AG10803 (cell line): ENCODE measurements at places on chromosomes 5 and 9.

- no peak for DNase-seq
Measured at GRCh38 chr9:126932871-126933321, 18.3 kb downstream of the RALGPS1 start.

DNA sequence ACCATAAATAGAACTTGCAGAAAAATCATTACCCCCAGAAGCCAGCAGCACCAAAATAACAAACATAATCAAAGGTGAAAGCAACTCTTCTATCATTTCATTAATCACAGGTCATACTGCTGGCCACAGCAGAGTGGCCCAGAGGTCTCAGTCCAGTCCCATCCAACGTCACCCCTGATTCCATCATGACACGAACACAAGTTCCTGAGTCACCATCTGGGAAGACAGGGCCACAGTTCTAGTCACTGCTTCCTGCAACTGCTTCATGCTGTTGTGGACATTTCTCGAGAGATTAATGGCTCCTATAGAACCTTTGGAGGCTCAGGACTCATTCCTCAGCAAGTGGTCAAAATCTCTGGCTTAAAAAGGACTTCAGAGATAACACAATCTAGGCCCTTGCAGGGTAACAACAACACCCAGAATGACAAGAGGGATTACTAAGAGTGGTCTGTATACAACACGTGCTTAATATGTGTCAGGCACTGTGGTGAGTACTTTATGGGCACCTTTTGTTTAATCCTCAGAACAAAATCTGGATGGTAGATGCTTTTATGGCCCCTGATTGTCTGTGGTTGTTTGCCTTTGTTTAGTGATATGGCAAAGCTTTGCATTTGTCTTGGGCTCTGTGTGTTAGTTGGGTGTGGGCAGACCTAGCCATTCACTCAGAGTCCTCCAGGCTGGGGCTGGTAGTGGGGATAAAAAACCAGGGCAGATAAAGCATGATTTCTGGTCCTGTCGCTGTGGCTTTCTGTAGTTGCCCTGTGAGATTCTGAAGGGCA, 184.3 kb downstream of the DAB2IP start:
- no peak for DNase-seq

DNA sequence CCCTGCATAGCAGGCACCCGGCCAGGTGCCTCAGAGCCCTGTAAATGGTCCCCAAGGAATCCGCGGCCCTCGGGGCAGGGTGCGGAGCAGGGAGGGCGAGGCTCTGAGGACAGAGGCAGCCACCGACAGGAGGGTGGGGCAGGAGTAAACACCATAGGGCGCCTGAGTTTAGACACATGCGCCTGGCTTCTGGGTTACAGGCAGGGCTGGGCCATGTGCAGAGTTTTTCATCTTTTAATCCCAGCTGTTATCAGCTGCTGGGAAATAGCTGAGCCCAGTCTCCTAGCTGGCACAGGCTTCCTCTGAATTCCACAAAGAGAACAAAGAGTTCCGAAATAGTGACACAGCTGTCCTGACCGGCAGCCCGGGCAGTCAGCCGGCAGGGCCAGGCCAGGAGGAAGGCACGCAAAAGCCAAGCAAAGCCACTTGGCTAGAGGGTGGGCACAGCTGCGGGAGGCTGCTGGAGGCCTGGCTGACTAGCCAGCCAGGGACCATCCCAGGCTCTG, 98.9 kb upstream of the PHYKPL start:
- DNase-seq: peak; percentile 23

- no peak for DNase-seq
Measured at GRCh38 chr9:93130861-93131481, 3.1 kb downstream of the NINJ1 start.

- DNase-seq: no peak
Measured at GRCh38 chr5:38376404-38376803, 118.0 kb downstream of the EGFLAM start.

DNA sequence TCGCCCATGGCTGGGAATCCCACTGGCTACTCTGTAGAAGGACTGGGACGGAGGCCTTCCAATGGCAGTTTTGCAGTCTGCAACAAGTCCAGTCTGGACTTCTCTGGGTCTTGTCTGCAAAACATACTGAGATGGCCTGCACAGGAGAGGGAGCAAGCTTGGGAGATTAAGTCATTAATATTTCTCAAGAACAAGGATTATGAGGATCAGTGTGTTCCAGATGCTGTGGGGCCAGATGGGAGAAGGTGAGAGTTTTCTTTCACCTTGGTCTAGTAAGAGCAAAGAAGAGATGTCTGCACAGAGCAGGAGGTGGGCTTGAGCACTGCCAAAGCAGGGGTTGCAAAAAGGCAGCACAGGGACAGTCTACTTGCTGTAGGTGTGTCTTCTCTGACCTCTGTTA, at the start of gene PDE6A:
TSS of gene PDE6A (minus strand) at position 128 of the 400 bp plus-strand sequence. CDS start at position 8, 120 bp downstream.
- DNase-seq: no peak

DNA sequence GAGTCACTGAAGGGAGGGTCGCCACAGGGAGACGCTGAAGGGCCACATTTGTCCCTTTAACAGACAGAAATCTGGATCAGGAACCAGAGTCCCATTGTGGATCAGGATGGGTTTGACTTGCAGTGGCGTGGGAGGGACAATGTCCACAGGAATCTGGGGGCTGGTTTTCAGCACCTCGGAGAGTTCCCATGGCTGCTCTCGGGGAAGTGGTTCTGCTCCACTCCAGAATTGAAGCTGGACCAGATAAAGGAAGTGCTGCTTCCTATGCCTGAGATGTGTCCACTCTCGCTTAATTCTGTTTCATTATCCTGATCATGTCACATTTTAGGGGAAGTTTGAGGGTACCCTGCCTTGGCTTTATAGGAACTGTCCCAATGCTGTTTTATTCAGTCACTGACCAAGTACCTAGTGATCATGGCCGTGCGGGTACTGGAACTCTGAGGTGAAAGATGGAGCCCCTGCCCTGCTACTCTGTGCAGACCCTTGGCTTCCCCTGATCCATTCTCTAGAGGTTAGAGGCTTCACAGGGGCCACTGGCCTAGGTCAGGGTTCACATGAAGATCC, 28.7 kb downstream of the ENHO start:
- DNase-seq: peak; percentile 32

GRCh38 chr5:135124128-135124527, 90.1 kb upstream of the PITX1 start:
- no peak for DNase-seq

- DNase-seq: no peak
Measured at GRCh38 chr5:9739135-9739534, 109.0 kb upstream of the TAS2R1 start.

DNA sequence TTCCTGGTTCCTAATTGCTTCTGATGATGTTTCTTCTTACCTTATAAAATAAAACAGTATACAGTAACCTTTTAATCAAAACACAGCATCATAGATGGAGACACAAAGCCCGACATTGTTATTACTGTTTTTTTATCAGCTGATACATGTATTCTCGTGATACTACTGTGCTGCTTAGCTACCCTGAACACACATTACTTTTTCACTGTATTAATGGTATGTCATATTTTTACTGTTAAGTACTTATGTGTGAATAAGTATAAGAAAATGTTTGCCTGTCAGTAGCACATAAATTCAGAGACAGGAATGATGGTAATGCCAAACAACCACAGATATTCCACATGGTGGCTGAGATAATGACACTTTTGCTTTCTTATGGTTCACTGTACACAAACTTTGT, 68.7 kb downstream of the RAB24 start:
- peak; percentile 78 for DNase-seq

DNA sequence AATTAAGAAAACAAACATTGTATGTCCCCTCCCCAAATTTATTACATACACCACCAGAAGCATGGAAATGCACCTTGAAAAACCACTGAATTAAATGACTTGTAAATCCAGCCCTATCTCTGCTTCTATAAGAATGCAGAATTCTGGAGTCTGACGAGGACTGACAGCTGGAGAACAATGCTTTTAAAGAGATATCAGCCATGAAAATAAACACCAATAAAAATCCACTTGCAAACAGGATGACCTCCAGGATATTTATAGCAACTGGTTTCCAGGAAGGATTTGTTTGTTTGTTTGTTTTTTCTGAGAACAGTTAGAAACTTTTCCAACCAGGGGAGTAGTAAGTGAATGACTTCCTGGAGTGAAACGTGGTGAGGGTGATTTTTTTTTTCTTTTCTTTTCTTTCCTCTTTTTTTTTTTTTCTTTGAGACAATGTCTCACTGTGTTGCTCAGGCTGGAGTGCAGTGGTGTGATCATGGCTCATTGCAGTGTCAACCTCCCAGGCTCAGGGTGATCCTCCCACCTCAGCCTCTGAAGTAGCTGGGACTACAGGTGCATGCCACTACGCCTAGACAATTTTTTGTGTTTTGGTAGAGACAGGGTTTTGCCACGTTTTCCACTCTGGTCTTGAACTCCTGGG, 38.7 kb upstream of the SLC36A1 start:
- DNase-seq: no peak

GRCh38 chr5:146463446-146463845, 16.3 kb downstream of the TCERG1 start:
- no peak for DNase-seq

- no peak for DNase-seq
Measured at GRCh38 chr9:81548911-81549310, 140.4 kb downstream of the TLE1 start.

- no peak for DNase-seq
Measured at GRCh38 chr5:139124774-139125520, 73.2 kb downstream of the SIL1 start.

DNA sequence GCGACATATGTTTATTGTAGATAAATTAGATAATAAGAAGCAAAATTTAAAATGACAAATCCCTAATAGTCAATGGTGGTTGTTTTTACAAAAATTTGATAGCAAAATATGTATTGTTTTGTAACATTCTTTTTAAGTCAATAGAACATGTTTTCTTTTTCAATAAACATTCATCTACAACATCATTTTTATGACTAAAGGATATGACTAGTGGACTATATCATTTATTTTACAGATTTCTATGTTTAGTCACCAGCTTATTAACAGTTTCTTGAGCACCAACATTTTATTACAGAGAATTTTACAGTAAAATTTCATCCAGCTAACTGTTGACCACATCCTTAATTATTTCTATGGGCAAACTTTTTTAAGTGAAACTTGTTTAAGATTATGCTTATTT, 114.7 kb upstream of the IL7R start:
- peak; percentile 31 for DNase-seq

GRCh38 chr5:40736103-40736875, 19.5 kb downstream of the TTC33 start:
- peak; percentile 54 for DNase-seq

GRCh38 chr5:170166101-170166500, 60.4 kb downstream of the FOXI1 start:
- DNase-seq: no peak

DNA sequence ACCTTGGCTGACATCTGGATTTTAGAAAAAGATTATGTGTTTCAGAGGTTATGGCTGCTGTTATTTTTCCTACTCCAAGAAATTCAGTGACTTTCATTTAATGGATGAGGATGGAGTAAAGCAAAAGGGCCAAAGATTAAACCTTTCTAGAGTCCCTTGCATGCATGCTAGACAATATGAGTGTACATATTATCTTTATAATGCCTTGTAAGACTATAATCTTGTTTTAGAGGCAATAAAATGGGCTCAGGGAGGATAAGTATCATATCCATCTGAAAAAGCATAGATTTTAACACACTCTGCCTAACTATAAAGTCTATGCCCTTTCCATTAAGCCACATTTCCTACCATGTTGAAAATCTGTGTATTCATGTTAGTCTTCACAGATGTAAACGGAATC, 199.8 kb downstream of the EDIL3 start:
- DNase-seq: no peak

DNA sequence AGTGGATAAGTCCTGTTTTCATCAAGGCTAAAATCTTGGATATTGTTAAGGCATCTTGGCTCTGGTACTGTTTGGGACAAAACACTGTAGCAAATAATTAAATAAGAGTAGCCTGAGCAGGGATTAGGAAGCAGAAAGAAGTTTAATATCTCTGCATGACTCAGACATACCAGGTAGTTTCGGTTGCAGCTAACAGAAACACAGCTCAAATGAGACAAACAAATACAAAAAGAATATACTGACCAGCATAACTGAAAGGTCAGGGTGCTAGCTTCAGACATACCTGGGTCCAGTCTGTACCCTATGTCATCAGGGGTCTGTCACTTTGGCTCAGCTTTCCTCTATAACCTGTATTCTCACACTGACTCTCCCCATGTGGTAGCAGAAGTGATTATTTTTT, 156.4 kb upstream of the MAP3K1 start:
- DNase-seq: no peak

GRCh38 chr9:129624947-129625346, 1.0 kb upstream of the NTMT1 start:
- DNase-seq: no peak

DNA sequence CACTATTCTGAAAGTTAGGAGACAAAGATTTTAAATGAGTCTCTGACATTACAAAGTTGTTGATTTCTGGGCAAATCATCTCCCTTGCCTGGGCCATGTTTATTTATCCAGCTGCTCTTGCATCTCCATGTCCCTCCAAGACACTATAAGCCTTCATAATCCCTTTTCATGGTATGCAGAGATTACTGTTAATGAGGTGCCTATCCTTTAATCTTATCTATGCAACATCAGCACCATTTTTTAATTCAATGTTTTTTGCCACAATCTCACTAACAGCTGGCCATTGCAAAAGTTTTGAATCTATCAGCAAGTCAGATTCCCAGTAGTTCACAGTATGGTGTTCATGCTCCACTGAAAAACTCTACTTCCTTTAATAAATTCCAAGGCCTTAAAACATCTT, 108.5 kb upstream of the PTPRD start:
- no peak for DNase-seq

DNA sequence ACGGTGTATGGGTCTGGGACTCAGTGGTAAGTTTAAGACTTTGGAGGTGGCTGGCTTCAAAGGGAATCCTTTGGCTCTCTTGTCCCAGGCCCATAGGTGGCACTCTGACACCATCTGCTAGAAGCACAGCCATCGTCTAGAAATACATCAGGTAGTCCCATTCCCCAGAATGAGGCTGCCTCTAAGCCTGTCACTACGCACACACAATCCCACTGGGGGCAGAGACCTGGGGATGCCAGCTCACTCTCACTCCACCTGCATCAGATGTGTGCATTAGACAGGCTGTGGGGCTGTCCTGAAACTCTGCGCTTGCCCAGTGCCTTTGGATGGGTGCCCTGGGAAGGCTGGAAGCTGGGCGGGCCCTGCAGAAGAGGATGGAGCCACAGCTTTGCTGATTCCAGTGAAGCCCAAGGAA, 127.5 kb upstream of the PANK3 start:
- peak; percentile 19 for DNase-seq

DNA sequence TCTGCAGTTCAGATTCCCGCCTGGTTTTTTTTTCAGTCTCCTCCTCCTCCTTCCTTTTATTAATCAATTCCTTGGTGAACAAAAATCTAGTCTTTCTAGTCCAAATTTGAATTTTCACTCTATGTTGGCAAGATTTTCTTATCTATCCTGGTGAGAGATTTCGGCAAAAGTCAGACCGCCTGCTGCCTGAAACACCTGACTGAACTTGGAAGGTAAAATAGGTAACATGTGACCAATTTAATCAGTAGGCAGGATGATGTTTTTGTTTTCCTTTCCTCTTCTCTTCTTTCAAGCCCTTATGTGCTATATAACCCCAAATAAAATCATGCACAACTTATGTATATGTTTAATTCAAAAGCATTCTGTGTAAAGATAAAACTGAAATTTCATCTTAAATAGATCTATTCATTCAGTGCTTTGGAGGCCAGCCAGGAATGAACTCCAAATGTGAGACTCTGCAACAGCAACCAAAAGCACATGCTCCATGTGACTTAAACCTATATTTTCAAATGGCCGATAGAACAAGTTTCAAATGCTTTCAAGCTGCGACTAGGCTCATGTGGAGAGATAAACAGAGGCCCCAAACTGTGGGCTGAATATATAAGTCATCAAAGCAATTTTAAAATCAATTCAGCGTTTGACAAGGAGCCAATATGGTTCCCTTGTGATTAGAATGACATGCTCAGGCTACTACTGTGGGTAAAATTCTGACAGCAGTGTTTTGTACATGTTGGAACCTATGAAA, 100.4 kb upstream of the SEMA6A start:
- DNase-seq: no peak
